Omental fat pad (tissue), 4 donors: ENCODE measurements at places on chromosomes 16 and 17. TPM values are rescaled to one million over a fixed set of nuclear protein-coding genes. Genes with fewer than 3 reads are reported as not detected.

The TAT gene
- not detected for total RNA-seq

The PRR35 gene
- not detected for total RNA-seq

The IGSF6 gene
- 9.8 TPM for total RNA-seq

The TMC8 gene
- 5.3 TPM for total RNA-seq

The SLC16A13 gene
- 2.0 TPM for total RNA-seq

The TLCD3B gene
- not detected for total RNA-seq

The DHODH gene
- total RNA-seq: 13.2 TPM

The PRDM7 gene
- total RNA-seq: not detected

The RAB37 gene
- total RNA-seq: 0.48 TPM

The TMEM220 gene
- 7.8 TPM for total RNA-seq

The PEMT gene
- total RNA-seq: 32.2 TPM

The PERCC1 gene
- not detected for total RNA-seq

The KRT33A gene
- not detected for total RNA-seq
